ENCODE measurements at places on chromosomes 5 and 9.
A peak's percentile ranks its signal among the peaks of the same experiment; 100 is the strongest.

DNA sequence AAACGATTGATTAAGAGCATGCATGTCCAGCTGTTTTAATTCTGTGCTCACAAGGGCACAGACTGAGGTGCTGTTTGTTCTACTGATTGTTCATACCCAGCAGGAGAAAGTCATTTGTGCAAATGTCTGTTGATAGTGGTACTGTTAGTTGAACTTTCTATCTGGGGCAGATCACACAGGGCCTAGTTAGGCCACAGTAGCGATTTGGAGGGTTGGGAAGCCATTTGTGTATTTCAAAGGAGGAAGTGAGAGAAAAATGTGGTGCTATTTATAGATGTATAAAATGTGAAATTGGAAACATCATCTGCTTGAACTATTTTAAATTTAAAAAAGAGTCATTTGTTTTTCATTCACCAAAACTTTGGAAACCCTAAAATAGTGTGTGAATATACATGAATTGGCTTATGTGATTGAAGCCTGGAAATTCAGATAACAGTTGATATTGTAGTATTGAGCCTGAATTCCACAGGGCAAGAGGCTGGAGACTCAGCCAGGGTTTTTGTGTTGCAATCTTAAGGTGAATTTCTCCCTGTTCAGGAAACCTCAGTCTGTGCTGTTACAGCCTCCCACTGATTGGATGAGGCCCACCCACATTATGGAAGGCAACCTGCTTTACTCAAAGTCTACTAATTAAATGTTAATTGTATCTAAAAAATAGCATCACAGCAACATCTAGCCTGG is 162.0 kb upstream of the CDKN2B start:
- no peak for DNase-seq

DNA sequence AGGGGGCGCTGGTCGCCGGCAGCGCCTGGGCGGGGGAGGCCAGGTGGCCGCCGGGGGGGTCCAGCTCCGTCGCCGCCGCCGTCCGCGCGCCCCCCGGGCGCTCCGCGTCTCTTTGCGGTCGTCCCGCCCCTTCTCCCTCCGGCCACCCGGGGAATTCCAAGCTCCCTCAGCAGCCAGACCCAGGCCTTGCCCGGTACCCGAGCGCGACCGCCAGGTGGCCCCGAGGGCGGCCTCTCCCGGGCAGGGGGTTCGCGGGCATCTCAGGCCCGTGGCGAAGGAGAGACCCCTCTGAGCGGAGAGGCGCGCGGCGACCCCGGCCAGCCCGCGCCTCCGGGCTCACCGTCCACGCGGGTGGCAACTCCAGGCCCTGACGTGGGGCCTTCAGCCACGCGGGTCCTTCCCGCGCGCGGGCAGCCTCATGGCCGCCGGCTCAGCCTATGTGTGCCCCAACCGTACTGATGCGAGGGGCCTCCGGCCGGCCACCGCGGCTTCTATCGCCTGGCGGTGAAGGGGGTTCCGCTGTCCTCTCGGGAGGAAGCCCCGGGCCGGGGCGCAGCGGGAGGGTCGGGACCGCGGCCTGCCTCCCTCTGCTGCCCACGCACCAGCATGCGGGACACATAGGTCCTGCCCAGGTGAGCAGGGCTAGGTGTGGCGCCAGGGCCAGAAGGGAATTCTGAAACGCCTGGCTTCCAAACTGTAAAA is 529 bp upstream of the NRARP start:
- peak; percentile 84 for DNase-seq

GRCh38 chr5:31680528-31680927 is 41.6 kb downstream of the PDZD2 start:
- DNase-seq = no peak

DNA sequence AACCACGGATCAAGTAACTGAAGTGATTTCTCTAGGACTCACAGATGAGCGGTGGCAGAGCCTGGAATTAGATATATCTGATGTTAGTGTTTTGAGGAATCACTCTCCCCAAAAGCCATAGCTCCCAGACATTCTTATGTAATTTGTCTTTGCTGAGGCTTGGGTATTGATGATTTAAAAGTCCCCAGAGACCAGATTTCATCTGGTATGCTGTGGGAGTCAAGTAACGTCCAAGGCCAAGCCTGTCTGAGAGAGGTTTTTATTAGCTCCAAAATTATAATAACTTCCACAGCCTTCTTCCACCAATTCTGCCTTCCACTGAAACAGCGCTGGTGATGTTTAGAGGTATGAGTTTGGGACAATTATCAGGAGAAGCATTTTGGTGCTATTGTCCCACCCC is 21.3 kb upstream of the KCNIP1 start:
- DNase-seq = no peak

- no peak for DNase-seq
Observed at GRCh38 chr5:146561711-146562110, 45.7 kb upstream of the GPR151 start.

GRCh38 chr5:137147346-137147745 is 351.8 kb downstream of the SPOCK1 start:
- DNase-seq = no peak

DNA sequence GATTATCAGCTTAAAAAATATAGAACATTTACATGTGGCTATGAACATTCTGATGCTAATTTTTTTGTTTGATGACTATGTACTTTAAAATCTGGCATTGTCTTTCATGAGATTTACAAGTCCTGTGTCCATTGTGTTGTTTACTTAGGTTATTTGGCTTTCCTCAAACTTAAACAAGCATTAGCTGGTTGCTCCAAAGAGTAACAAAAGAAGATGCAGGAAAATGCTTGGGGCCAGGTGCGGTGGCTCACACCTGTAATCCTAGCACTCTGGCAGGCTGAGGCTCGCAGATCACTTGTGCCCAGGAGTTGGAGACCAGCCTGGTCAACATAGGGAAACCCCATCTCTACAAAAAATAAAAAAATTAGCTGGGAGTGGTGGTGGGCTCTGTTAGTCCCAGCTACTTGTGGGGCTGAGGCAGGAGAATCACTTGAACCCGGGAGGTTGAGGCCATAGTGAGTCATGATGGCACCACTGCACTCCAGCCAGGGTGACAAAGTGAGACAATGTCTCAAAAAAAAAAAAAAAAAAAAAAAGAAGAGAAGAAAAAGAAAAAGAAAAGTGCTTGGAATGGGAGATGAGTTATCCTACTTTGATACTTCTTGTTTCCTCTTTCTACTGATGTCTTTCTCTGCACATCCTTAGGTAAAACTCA is 39.7 kb downstream of the PAM start:
- peak; percentile 62 for DNase-seq

DNA sequence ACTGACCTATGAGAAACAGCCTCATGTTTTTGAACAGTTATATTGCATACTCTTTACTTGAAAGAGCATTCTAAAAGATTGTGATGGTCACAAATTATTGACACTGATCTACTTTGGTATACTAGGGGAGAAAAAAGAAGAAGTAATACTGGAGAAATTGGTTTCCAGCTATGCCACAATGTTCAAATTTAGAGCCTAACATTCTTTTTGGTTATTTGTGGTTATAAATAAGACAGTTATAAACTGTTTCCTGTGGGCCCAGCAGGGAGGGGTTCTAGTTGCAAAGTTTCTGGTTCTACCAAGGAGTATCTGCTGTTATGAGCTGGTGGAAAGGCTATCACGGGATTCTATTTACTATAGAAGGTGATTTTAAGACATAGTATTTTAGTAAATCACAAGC is 4.8 kb downstream of the CWC27 start:
- DNase-seq = no peak

DNA sequence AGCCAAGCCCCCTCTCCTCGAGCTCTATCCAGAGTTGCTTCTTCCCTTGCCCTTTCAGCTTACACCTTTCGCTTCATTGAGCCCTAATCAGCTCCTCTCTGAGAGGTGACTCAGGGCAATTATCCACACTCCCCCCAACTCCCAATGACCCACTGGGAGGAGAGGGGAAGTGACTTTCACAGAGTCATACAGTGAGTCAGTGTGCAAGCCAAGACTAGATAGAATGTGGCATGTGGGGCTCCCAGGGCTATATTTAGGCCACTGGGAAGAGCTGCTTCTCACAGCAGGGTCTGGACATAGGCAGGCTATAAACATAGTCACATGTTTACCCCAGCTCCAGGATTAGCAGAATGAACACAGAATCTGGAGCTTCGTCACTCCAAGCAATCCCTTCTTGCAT is 57.4 kb downstream of the NRG2 start:
- no peak for DNase-seq

GRCh38 chr9:132943651-132944293 is 644 bp downstream of the TSC1 start:
- DNase-seq = peak; percentile 33

DNA sequence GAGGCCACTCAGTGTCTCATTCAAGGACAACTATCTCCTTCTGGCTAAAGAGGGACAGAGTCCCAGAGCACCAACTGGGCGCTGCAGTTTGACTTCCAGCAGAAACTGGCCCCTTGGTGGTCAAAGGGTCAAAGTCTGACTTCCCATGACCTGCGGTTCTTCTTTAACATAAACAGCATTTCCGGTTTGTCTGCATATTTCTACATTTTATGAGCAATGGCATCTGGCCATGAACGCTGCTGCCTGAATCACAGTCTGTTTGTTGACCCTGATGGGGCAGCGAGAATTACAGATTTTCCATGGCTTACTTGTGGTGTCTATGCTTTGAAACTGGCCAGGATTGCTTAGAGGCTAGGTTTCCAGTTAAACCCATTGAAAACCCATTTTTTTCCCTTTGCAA is 1.3 kb downstream of the TNFSF15 start:
- DNase-seq = no peak

DNA sequence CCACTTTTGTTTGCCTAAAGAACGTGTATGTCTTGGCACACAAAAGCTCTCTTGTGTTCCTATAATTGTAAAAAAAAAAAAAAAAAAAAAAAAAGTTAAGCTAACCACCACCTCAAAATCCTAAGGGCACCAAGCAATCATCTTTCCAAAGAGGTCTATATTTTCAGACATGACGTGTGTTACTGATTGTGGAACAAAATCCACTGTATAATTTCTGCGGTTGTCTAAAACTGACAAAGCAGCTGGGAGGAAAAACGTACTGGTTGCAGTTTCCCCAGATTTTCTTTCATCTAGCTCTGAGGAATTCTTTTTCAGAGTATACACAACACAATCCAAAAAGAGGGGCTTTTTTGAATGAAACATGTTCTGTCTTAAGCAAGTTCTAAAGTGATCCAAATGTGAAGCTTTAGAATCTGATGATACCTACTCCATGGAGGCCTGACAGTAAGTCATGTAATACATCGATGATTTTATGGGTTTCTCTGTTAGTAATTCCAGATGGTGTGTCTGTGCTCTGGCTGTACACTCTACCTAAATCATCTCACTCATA is 375.6 kb upstream of the NUDT12 start:
- DNase-seq = no peak

GRCh38 chr9:128203707-128204551 is 750 bp downstream of the DNM1 start:
- peak; percentile 74 for DNase-seq

DNA sequence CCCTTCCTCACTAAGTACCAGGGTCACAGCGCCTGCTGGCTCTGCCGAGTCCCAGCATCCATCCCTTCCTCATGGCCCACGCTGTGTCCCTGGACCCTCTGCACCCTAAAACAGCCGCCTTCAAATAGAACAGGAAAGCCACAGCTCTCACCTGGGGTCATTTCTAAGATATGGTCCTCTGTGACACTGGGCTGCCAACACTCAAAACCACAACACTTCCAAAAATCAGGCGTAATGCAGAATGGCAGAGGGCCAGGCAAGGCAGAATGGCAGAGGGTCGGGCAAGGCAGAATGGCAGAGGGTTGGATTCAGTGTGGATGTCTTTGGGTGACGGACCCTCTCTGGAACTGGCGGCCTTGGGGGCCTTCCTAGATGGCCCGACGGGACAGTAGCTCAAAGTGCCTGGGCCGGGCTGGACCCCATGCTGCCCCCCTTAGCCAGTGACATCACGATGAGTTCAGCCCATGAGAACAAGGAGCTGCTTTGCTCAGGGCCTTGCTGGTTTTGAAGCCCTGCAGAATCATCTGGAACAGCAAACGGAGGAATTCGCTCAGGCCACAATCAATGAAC is 35.3 kb downstream of the ZDHHC11B start:
- no peak for DNase-seq

- peak; percentile 47 for DNase-seq
Observed at GRCh38 chr5:10627160-10627701, 63.4 kb downstream of the ANKRD33B start.

DNA sequence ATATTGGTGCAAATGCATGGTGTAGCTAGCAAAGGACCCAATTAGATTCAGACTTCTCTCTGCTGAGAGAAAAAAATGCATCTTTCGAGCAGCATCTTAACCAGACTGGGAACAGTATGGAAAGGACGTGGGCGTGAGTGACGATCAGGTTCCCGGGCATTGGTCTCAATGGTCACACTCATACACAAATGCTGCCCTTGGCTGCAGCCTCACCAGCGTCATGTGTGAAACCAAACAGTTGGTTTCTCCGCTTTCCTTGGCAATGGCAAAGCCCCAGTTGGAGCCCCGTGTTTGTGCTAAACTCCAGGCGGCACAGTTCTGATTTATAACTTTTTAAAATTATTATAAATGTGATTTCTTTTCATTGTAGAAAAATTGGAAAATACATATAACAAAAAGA is 237.8 kb downstream of the SEC61B start:
- no peak for DNase-seq

- peak; percentile 15 for DNase-seq
Observed at GRCh38 chr5:44983006-44983405, 174.3 kb downstream of the MRPS30 start.

- DNase-seq = peak; percentile 26
Observed at GRCh38 chr9:86829496-86830046, 117.7 kb downstream of the GAS1 start.

- no peak for DNase-seq
Observed at GRCh38 chr5:148711961-148712360, 57.6 kb upstream of the HTR4 start.

- no peak for DNase-seq
Observed at GRCh38 chr9:101139082-101139481, 110.6 kb downstream of the PLPPR1 start.

DNA sequence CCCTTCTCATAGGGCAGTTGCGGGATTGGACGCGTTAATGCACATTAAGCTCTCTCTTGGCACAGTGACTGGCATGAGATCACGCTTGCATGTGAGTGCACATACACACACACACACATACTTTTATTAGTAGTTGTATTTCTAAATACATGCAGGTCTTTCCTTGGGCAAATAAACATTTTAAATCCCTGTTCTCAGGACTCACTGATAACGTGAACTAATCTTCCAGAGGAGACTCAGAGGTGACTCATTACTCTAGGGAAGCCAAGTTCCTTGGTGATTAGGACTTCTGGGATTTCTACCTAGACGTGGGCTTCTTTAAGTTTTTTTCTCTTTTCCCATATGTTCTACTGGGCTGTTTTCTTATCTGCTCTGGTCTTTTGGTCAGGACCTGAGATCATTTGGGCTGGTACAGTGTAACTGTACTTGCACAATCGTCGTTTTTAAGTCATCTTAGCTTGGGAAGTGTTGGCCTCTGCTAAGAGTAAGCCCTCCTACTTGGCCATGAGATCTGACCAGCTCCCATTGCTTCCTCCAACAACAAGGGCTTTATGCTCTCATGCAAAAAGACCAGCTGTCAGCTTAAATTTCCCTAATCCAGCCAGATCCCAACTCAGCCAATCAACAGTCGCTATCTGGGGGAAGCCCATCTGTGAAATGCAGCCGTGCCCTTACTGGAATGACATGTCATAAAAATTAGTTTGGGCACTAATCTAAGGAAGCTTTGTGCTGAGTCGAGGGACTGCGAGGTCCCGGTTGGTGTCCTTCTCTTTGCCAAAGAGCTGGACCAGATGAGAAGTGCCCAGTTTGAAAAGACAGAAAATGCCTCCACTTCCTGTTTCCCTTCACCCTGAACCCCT is 176.4 kb upstream of the ANKRD55 start:
- DNase-seq = no peak

Data from GM23338 (cell line).